Midbrain (tissue), 1 donor: ENCODE measurements at places on chromosomes 11 and 22.

DNA sequence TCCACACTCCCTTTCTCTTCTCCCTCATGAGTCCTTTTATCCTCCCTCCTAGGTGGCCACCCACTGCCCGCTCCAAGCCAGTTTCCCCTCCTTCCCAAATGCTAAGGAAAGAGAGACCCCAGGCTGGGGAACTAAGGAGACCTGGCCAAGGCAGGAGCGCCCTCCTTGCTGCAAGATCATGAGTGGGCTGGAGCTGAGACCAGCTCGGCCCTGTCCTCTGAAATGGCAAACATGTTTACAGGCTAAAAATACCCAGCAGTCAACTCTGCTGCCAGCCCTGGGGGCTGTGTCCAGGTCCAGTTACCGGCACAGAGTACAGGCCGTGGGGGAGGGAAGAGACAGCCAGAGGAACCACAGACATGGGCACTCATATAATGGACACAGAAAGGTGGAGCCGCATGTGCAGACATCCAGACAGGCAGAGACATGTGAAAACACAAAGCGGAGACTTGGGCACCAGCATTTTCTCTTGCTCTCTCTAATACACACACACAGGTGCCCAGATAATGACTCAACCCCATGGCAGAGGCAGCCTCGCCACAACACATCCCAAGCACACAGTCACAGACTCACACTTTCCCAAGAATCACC, 1.2 kb upstream of the AHNAK start:
- DNase-seq = no peak

DNA sequence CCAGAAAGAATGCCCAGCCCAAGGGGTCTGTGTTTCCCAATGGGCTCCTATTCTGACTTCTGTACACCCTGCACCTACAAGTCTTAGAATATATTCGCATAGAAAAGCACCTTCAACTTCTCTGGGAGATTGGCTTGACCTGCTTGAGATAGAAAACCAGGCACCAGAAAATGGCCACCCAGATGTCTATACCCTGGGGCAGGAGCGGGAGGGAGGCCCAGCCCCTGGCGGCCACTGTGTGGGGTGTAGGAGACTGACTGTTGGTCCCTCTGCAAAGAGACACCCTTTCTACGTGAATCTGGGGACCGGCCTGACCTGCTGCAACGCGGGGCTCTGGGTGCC, 8.5 kb downstream of the DENND6B start:
- DNase-seq = no peak

- DNase-seq = no peak
These were observed 428.8 kb downstream of the DYNC2H1 start for GRCh38 chr11:103537904-103538502.

GRCh38 chr11:1458340-1459218, 28.0 kb downstream of the MOB2 start:
- peak; percentile 36 for DNase-seq

DNA sequence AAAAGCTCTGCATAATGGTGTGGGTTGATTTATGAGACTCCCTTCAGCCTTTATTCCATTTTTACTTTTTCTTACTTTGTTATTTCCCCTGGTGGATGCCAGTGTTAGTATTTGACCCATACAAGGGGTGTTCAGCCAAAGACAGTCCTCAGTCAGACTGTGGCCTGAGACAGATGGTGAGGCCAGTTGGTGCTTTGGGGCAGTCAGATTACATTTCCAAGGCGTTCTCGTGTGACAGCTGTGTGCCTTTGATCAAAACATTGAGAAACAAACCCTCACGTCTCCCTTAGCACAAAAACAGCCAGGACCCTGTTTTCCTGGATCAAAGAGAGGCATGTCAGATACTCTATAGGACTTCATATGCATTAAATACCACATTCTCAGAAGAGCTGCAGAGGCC, 31.3 kb upstream of the SLN start:
- DNase-seq = no peak

DNA sequence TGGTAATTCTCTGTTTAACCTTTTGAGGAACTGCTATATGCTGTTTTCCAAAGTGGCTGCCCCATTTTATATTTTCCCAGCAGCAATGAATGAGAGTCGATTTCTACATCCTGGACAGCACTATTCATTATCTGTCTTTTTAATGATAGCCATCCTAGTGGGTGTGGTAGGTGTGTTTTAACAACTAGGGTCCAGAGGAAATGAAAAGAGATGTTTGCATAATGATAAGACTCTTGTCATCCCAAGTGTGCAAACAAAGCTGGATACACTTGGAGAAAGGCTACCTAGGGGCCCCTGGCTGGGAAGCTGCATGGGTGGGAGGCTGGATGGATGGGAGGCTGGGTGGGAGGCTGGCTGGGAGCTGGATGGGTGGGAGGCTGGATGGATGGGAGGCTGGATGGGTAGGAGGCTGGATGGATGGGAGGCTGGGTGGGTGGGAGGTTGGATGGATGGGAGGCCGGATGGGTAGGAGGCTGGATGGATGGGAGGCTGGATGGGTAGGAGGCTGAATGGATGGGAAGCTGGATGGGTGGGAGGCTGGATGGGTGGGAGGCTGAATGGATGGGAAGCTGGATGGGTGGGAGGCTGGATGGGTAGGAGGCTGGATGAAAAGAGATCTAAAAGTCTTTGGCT, 158.0 kb downstream of the DSCAML1 start:
- DNase-seq = no peak

DNA sequence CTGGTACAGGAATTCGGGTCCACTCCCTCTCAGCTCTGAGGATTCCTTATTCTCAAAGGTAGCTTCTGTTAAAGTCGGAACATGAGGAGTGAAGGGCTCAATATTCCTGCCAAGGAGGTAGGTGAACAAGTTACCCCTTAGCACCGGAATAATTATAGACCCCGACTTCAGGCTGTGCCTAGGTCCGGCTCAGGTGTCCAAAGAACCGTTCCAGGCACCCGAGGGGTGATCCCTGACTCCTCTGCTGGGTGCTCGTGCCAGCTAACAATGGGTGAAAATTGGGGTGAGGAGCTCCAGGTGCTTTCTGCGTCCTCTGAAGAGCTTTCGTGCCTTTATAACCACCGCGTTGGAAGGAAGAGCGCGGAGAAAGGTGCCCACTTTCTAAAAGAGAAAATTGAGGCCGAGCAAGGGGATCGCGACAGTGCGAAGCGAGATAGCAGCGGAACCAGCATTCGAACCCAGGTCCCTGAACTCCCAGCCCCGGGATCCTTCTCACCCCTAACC, 393 bp downstream of the CYB561A3 start:
- no peak for DNase-seq

GRCh38 chr11:125663910-125664309, 16.7 kb downstream of the ACRV1 start:
- no peak for DNase-seq

- no peak for DNase-seq
These were observed 459.7 kb downstream of the DLG2 start for GRCh38 chr11:85167471-85167870.

DNA sequence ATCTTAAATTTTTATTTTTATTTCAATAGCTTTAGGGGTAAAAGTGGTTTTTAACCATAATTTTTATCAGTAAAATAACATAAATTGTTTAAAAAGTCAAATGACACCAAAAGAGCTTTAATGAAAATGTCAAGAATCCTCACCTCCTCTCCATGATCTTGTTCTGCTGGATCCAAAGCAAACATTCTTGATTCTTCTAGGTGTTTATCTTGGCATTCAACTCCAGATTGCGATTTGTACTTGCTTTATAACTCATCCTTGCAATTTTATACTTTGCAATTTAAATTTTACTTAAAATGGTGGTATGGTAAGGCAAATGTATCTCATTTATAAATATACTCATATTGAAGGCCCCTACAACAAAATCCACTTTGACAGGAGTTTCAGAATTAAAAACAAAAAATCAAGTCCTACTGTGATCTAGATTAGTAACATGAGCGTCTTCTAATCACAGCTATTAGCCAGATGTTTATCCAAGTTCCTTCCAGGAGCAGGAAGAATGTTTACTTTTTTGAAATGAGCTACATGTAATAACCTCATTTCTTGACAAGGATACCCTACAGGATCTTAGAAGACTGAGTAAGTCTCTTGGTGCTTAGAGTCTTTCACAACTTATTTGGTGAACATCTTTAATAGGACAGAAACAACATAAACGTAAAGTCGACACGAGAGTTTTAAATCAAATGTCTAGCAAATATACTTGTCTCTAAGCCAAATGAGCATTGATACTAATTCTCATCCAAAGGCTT, 72.4 kb upstream of the CARD18 start:
- no peak for DNase-seq

- no peak for DNase-seq
These were observed 82.0 kb upstream of the ARHGAP32 start for GRCh38 chr11:129273944-129274711.

- DNase-seq = no peak
These were observed 92.3 kb upstream of the POU2AF2 start for GRCh38 chr11:111153194-111153593.

DNA sequence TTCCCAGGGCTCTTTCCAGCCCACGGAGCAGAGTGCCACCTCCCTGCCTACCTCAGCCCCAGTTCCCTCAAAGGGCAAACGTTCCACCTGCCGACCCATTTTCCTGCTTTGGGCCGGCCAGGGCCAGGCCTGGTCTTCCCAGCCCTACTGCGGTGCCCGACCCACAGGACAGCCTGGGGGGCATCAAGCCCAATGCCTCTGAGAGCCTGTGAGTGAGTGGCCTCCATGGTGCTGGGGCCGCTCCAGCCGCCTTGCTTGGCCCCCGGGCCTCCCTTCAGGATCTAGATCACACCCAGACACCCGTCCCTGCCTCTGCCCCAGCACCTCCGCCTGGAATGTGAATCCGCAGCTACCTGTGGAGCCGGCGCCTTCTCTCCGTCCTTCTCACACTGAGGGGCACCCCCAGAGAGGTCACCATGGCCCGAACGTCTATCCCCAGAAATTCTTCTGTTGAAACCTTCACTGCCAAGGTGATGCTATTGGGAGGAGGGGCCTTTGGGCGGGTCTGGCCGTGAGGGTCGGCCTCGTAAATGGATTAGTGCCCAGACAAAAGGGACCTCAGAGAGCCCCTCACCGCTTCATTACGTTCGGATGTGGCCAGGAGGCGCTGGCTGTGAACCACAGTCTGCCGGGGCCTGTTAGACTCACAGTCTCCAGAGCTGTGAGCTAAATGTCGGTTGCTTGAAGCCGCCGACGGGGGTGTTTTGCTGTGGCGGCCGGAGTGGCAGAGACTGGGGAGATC, 36.2 kb upstream of the BRSK2 start:
- DNase-seq = no peak

GRCh38 chr11:128685402-128686020, 8.4 kb upstream of the FLI1 start:
- no peak for DNase-seq

GRCh38 chr11:10742460-10743208, 8.4 kb upstream of the CTR9 start:
- no peak for DNase-seq

DNA sequence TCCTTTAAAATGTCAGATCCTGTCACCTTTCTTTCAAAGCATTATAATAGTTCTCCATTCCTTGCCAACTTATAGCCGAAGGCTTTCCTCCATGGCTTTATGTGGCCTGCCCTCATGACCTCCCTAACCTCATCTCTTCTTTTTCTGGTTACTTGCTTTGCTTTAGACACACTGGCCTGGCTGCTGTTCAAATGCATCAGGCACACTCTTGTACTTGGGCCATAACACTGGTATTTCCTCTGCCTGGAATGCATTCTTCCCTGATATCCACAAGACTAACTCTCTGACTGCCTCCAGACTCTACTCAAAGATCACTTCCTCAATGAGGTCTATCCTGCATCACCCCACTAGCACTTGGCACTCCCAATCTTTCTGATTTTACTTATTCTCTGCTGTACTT, 710.3 kb downstream of the KCNA4 start:
- DNase-seq = no peak

GRCh38 chr22:42814616-42815015, 42.5 kb downstream of the ARFGAP3 start:
- no peak for DNase-seq

GRCh38 chr11:114108501-114109205, 49.1 kb downstream of the ZBTB16 start:
- DNase-seq = no peak

DNA sequence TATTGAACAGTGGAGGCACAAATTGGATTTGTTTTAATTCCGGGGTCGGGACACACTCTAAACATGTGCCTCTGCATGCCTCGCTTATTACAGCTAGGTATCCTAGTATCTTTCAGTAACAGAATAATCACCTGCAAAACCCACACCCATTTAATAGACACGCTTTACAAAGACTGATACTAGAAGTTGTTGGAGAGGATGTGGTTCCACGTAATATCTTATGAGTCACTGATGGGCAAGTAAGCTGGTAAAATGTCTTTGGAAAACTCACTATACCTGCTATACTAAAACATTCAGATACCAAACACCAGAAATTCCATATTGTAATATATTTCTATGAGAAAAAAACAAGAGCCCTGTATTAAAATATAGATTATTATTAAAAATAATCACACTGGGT, 84.0 kb downstream of the GGTLC2 start:
- DNase-seq = no peak

DNA sequence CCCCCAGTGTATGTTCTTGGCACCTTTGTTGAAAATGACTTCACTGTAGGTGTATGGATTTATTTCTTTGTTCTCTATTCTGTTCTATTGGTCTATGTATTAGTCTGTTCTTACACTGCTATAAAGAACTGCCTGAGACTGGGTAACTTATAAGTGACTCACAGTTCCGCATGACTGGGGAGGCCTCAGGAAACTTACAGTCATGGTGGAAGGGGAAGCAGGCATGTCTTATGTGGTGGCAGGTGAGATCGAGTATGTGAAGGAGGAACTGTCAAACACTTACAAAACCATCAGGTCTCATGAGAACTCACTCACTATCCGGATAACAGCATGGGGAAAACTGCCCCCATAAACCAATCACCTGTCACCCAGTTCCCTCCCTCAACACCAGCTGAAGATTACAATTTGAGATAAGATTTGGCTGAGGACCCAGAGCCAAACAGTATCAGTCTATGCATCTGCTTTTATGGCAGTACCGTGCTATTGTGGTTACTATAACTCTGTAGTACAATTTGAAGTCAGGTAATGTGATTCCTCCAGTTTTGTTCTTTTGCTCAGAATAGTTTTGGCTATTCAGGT, 836.2 kb downstream of the DLG2 start:
- DNase-seq = no peak

DNA sequence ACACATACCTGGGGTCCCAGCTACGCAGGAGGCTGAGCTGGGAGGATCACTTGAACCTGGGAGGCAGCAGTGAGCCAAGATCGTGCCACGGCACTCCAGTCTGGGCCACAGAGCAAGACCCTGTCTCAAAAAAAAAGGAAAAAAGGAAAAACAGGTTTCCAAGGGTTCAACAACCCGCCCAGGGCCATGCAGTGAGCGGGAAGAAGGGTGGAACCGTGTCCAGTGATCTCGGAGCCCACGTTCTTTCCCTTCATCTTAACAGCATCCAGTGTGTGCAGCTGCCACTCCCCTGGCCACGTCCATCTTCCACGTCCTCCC, 14.9 kb upstream of the LRP5 start:
- no peak for DNase-seq

DNA sequence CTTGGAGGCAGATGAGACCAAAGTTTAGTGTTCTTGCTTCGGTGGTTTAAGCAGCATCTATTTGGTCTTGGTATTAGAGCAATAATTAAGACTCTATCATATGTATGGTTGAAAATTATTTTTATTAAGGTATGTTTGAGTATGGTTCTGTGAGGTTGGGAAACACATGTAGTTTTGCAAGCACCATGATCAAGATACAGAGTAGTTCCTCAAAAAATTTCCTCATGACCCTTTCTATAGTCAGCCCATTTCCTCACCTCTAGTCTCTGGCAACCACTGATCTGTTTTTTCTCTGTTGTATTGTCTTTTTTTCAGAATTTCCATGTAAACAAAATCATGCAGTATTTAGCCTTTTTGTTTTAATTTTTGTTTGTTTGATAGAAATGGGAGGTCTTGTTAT, 18.4 kb downstream of the MTMR3 start:
- DNase-seq = no peak
